ENCODE measurements at places on chromosomes 7 and 10. TPM values are rescaled to one million over a fixed set of nuclear protein-coding genes. Genes with fewer than 3 reads are reported as not detected.

- peak; percentile 99 for DNase-seq
Observed at GRCh38 chr10:63115732-63116383, 17.3 kb upstream of the NRBF2 start.

- no peak for DNase-seq
Observed at GRCh38 chr7:5652118-5652517, 129.3 kb downstream of the RNF216 start.

- no peak for DNase-seq
Observed at GRCh38 chr7:157488281-157488680, 151.5 kb downstream of the DNAJB6 start.

PRSS37 gene
- total RNA-seq, result not detected

PTPRE gene
- 0.09 TPM for total RNA-seq

SPDYE9 gene
- total RNA-seq, result 0.08 TPM

DNA sequence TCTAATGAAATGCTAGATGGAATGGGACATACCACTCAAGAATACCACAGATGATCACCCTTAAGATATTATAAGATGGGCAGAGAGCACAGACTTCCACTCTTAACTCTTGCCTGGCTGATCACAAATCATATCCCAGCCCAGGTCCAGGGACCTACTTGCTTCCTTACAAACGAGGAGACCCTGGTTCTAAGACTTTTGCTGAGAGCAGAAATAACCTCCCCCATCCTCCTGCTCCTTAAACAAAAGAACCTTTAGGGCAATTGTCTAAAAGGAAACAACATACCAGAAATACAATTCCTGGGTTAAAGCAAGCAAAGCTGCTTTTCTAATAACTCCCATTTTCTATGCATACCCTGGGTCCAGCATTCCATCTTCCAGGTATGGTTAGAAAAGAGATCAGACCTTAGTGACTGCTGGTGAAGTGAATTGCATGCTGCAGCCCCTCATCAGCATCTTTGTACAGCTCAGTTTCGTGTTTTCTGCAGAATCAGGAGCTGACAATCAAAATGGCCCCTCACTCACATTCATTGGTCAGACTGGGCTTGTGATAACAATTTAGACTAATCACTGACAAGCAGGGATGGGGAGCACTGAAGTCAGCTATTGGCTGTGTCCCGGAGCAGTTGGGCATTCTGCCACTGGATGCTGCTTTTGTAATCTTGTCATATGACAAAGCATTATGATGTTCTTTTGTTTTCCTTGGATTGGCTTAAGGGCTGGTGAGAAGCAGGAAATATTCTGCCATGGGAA lies 14.6 kb downstream of the IFIT3 start:
- peak; percentile 92 for DNase-seq

GRCh38 chr10:115861864-115862263 lies 411.1 kb downstream of the GFRA1 start:
- DNase-seq, result peak; percentile 5

- DNase-seq, result no peak
Observed at GRCh38 chr7:154738216-154738615, 264.7 kb downstream of the PAXIP1 start.

DNA sequence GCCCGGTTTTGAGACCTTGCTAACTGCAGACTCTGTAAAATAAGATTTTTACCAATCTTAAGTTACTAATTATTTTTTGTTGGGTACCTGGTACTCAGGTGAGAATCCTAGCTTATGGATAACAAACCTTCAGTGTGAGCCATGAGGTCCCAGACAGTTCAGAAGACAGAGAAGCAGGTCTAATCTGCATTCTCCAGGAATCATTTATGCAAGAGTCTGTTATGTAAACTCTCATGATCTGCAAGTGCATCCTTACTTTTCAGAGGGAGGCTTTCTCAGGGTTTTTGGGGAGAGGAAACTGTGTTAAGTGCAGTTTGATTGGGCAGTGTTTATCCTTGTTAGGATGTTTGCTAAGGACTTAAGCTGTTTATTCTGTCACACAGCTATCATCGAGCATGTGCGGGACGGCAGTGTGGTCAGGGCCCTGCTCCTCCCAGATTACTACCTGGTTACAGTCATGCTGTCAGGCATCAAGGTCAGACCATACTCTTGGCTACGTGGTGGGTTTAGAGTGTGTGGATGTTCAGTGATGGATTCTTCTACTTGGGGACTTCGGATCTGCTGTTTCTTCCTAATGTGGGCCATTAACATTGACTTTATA lies 50.2 kb downstream of the SND1 start:
- DNase-seq, result no peak

DNA sequence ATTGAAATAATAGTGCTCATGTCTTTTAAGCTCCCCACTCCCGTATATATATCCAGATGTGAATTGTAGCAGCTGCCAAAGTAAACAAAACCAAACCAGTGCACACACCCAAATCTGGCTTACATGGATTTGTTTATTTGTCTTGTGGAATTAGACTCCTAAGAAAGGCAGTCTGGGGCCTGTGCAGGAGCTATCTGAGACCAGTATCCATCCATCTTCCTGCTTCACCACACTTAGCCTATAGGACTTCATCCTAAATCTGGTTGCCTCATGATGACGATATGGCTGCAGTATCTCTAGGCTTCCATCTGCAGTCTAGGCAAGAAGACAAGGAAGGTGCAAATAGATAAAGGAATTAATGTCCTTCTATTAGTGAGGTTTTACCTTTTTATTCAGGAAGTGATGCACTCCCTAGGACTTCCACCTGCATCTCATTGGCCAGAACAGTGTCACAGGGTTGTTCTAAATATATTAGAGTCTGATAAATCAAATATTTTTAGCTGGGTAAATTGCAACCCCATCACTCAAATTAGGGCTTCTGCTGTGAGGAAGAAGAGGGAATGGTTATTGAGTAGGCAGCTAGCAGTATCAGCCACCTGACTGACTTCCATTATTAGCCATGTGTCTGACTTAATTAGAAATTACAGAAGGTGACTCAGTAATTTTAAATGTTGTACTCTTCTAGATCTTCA lies 6.0 kb downstream of the WIPF3 start:
- peak; percentile 40 for DNase-seq

TNS3 gene
- 28.3 TPM for total RNA-seq

GRCh38 chr10:86085136-86085535 lies 281.5 kb downstream of the GRID1 start:
- DNase-seq, result no peak

DNA sequence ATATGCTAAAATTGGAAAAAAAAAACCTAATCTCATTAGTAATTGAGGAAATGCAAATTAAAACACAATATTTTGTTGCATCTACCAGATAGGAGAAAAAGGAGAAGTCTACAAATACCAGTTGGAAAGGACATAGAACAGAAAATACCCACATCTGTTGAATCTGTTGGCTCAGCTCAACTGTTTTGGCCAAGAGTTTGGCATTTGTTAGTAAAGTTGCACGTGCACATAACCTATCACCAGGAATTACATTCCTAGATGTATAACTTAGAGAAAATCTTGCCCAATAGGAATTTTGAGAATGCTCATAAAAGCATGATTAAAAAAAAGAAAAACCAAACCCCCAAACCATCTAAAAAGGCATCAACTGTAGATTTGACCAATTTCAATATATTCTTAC lies 282.1 kb upstream of the BMPER start:
- DNase-seq, result peak; percentile 25

- no peak for DNase-seq
Observed at GRCh38 chr10:124482236-124482800, 20.7 kb downstream of the LHPP start.

DNA sequence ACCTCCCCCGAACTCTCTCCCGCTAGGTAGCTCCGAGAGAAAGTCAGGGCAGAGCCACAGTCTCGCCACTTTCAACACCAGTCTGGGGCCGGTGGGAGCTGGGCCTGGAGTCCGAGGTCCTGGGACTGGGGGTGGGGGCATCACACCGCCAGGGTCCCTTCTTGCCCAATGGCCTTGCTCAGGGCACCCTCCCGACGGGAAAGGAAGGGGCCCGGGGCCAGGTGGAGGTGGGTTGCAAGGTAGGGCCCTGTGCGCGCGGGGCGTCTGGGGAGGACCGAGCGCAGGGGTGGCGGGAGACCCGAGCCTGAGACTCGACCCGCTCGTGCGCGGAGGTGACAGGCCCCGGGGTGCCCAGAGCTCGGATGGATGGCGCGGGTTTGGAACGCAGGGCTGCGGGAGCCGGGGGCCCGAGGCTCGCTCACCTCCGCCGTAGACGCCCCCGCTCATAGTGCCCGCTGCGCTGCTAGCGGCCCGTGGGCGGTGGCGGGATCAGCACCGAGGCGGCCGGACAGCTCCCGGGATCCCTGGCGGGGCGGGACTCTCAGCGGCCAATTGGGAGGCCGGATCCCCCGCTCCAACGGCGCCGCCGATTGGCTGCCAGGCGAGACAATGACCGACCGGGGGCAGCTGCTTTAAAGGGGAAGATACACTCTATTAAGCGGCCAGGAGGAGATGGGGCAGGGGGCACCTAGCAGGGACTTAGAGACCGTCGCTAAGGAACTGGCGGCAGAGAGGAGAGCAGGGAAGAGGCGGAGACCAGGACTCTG lies at the start of gene ACTL6B:
TSS of gene ACTL6B (minus strand) at position 541 of the 767 bp plus-strand sequence. CDS start at position 447, 94 bp downstream.
- DNase-seq, result no peak

DNA sequence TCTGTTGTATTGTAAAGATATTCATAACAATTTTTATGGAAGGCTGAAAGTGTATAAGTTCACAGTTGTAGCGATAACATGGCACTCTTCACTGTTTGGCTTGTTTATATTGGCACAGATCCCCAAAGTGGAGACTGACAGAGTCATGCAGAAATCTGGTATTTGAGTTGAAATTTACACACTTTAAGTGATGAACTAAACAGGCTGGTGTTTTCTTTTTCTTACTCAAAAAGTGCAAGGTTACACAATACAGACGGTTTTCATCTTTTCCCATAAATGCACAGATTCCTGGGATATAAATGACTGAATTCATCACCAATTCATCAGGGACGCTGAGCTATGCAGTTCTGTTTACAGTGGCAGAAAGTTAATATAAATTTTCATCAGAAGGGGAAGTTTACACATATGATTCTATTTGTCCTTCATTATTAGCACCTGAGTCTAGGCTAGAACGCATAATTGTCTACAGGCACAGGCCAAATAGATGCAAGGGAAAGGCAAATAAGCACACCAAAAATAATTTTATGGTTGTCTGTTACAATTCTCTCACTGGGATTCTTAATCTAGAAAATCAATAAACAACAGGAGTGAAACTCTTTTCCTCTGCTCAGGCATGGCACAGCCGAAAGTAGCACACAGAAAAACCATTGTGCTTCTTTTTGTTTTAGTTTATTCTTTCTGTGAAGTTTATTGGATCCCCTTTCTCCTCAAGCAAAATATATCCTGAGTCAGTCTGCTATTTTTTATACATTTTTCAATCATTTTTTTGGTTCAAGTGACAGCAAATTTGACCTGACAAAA lies 88.0 kb downstream of the FOXP2 start:
- DNase-seq, result peak; percentile 85

DNA sequence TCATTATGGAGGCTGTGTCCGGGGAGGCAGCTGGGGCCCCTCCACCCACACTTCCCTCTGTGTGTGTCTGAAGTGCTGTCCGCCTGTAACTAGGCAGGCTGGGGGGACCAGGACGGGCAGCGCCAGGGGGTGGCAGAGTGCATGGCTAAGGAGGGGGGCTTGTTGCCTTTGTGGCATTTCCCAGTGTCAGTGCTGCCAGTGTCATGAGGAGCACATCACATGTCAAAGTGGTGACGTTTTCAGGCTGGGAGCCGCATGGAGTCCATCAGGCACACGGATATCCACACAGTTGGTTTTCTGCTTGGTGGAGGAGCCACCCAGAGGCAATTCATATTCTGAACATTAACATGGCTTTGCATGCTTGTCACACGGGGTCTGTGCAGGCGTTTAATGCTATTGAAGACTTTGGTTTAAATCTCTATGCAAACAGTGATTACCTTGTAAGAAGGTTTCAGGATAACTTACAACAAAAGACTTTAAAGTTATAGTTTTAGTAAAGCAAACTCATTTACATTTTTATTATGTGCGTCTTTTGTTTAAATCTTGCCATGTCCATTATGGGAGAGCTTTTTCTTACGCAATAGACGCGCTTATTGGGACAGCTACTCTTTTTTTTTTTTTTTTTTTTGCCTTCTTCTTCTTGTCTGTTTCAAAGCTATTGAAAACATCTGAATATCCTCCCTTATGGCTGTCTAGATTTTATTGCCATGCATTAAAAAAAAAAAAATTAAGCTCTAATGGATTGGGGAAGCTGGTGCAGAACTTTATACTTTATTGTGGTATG lies 52.9 kb downstream of the C10orf67 start:
- DNase-seq, result no peak

IRF5 gene
- not detected for total RNA-seq

DNA sequence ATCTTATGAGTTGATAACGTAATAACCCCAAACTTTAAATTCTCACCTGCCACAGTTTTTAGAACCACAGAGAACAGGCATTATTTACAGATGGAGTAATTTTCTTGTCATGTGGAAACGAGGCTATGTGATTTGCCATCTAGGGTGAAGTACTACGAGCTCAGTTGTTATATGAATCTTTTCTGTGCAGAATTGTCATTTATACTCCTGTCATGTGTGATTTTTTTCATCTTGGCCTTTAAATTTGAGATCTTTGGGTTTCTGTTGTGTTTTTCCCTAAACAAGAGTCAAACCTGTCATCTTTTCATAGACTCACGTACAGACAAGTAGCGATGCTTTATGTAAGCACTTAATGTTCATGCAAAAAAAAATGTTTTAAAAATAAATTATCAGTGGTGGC lies 153.7 kb upstream of the TAC1 start:
- DNase-seq, result no peak

C7orf25 gene
- total RNA-seq, result 11.3 TPM

DNA sequence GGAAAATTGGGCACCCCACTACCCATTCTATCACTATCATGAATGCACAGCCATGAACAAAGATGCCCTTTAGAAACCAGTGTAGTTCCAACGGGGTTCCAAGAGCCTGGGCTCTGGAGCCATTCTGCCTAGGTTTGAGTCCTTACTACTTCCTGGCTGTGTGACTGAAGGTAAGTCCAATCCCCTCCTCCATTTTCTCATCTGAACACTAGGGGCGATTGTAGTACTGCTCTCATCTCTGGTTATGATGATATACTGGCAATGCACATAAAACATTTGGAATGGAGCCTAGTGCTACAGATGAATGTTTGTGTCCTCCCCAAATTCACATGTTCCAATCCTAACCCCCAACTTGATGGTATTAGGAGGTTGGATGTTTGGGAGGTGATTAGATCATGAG lies 28.1 kb upstream of the CDH23 start:
- no peak for DNase-seq

GRCh38 chr7:28183627-28184026 lies 3.0 kb upstream of the JAZF1 start:
- no peak for DNase-seq

EMX2 gene
- total RNA-seq, result 1.1 TPM

DNA sequence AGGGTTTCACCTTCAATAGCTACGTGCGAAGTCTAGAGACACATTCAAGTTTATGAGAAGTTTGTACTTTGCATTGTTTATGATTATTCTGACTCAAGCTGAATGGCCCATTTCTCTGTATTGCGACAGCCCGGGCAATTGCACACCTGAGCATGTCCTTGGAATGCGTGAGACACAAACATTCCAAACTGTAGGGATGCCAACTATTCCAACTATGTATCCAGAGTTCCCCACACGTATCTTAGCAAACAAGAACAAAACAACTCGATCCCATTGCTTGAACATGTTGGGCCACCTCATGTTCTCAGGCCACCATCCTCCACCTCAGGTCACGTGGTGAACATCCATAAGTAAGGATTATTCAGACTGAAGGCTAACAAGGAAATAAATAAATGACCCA lies 51.4 kb upstream of the EGFR start:
- DNase-seq, result peak; percentile 3

TDRD1 gene
- total RNA-seq, result 0.45 TPM

All from fibroblast of the aortic adventitia (primary cell).